ENCODE measurements at places on chromosomes 3 and 15.
A peak's percentile ranks its signal among the peaks of the same experiment; 100 is the strongest.

- no peak for DNase-seq
Measured at GRCh38 chr15:45112143-45112590, 1.8 kb downstream of the DUOX2 start.

DNA sequence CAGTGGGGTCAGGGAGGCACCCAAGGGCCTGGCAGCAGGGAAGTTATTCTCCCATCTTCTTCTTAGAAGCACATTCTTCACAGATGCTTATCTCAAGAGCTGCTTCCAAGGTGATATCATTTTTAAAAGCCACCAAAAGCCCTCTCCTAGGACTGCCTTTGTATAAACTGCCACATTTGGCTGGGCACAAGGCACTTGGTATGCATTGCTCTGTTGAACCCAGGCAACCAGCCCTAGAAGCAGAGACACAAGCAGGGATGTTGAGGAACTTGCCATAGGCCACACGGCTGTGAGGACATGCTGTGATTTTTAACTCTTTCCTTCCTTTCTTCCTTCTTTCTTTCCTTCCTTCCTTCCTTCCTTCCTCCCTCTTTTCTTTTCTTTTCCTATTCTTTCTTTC is 7.4 kb upstream of the SLC6A1 start:
- no peak for DNase-seq

DNA sequence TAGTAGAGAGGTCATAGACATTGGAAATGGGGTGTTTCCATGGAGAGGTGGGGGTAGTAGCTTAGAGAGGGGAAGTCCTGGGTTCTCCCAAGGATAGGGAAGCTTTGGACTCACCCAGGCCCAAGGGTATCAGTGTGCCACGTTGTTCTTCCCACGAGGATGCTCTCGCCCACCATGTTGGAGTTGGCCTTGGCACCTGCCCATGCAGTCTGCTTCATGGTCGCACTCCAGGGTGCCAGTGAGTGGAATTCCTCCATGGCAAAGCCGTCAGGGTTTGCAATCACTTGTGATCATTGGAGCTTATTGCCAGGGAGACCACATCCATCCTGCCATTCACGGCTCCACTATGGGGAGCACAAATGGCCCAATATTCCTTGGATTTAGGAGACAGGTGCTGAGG is 60.6 kb downstream of the GRIP2 start:
- DNase-seq = no peak

DNA sequence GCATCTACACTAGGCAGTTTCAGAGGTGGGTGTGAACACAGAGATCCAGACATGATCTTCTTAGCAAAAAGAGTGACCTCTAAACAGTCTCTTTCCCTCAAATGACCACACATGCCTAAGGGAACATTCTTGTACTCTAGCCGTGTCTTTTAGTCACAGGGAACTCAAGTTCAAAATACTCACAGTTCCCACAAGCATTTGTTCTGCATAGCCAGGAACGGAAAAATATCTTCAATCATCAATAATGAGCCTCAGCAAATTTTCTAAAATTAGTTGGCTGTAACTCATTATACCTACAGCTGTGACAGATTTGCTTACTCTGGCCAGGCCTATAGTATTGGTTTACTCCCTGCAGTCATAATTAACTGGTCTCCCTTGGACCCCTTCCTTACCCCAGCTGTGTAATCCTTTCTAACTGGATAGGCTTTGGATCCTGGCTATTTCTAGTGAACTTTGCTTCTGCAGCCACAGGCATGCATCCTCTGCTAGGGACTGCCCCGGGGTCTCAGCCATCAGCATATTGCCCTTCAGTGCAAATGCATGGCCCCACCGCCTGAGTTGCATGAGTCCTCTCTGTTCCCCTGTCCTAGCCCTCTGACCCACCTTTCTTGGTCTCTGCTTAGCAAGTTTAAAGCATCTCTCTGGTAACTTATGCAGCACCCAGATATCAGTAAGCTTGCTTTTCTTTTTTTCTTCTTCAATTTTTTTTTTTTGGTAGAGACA is 56.0 kb upstream of the HACD2 start:
- no peak for DNase-seq

DNA sequence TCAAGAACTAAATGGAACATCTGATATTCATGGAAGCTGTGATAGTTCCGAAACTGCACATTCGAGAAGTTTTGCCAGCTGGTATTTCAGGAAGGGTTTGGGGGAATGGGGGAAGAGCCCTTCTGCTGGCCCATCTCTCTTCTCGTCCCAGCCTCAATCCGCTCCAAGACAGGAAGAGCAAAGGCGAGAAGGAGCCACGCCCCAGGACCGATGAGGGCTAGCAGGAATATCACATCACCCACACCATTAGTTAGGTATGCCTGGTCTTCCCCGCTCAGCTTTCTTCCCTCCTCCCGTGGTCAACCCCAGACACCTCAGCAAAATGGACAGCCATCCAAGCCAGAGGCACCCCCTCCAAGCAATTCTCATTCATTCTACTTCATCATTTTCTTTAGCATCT is 14.9 kb upstream of the PCSK6 start:
- DNase-seq = no peak

GRCh38 chr3:69172058-69172457 is 49.7 kb upstream of the LMOD3 start:
- no peak for DNase-seq

DNA sequence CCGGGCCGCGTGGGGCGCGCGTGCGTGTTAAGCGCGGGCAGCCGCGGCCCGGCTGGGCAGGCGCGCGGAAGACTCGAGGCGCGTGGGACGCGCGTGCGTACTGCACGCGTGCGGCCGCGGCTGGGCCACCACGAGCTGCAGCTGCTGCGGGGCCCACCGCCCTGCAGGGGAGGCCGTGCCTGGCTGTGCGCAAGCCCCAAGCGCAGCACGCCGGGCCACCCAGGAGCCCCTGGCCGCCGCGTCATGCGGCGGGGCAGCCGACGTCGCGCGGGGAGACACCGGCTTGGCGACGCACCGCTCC is 590 bp upstream of the TRIM71 start:
- DNase-seq = no peak

- no peak for DNase-seq
Measured at GRCh38 chr15:68590721-68591389, 12.1 kb downstream of the CORO2B start.

- DNase-seq = peak; percentile 5
Measured at GRCh38 chr15:33048255-33048654, 146.3 kb downstream of the FMN1 start.

DNA sequence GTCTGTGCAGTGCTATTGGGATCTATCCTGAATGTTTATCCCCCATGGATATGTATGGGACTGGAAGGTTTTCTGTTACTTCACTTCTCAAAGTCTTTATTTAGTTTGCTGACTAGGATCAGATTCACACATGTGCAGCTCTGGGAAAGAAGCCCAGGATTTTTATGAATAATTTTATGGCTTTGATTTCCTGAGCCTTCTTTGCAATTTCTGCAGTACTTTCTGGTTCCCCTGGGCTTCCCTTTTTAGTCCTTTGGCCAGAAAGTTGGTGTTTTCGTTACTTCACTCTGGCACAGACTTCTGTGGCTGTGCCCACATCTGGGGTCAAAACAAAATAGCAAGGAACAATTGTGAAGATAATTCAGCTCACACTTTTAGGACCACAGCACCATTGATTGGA is 721.0 kb downstream of the OTOL1 start:
- DNase-seq = no peak
